ENCODE measurements at places on chromosomes 6 and 20. TPM values are rescaled to one million over a fixed set of nuclear protein-coding genes. Genes with fewer than 3 reads are reported as not detected.

ZNF831 gene
- total RNA-seq = not detected

GRCh38 chr6:108170332-108171290 lies 4.8 kb downstream of the NR2E1 start:
- H3K27me3 ChIP-seq = peaks cover 87% of the 10 kb centered on the region
- H3K4me1 ChIP-seq = no peaks in the 10 kb centered on the region

DNA sequence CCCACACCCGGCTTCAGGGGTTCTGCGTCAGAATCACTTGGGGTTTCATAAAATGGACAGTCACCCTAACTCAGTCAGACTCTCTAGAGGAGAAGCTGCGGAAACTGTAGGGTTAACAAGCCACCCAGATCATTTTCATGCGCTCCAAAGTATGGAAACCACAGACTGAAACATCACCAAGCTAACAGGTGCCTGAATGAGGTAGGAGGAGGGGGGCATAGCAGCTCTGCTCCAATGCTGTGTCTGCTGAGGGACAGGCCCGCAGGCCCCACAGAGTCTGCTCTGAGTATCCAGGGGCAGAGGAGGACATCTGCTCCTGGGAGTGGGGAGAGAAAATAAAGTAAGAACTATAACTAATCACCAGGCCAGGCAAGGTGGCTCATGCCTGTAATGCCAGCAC lies 97.1 kb upstream of the AKAP12 start:
- no peak for DNase-seq
- no peak overlapping the region for H3K27ac ChIP-seq
- no peak overlapping the region for H3K4me3 ChIP-seq
- no peaks in the 10 kb centered on the region for H3K27me3 ChIP-seq
- no peaks in the 10 kb centered on the region for H3K4me1 ChIP-seq

GJA10 gene
- total RNA-seq = not detected

DNA sequence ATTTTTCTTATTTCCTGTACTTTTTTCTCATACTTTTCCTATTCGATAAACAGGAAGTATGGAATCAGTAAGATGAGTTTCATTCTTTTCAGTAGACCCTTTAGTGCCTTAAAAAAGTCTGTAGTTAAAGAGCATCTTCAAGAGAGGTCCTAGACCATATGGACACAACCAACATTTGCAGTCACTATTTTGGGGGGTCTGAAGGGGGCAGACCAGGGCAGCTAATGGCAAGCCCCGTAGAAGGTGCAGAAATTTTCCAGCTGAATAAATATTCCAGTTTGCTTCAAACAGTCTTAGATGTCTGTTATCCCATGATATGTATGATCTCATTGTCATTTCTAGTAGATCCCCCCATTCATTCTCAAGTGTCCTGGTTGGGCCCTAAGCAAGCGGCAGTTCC lies 52.8 kb downstream of the MAP3K5 start:
- no peaks in the 10 kb centered on the region for H3K27me3 ChIP-seq
- no peak for DNase-seq
- H3K27ac ChIP-seq = peak overlapping the region; percentile 6
- peaks cover 7% of the 10 kb centered on the region for H3K4me1 ChIP-seq
- no peaks in the 10 kb centered on the region for H3K36me3 ChIP-seq

GRCh38 chr6:169230946-169231789 lies 22.5 kb downstream of the THBS2 start:
- peaks cover 28% of the 10 kb centered on the region for H3K36me3 ChIP-seq
- H3K27me3 ChIP-seq = no peaks in the 10 kb centered on the region
- no peak for DNase-seq
- no peak overlapping the region for H3K27ac ChIP-seq

- peak; percentile 72 for DNase-seq
- no peak overlapping the region for H3K27ac ChIP-seq
- H3K4me1 ChIP-seq = peaks cover 23% of the 10 kb centered on the region
- H3K4me3 ChIP-seq = no peak overlapping the region
These were observed 35.2 kb downstream of the RAB22A start for GRCh38 chr20:58344741-58345140.

DNA sequence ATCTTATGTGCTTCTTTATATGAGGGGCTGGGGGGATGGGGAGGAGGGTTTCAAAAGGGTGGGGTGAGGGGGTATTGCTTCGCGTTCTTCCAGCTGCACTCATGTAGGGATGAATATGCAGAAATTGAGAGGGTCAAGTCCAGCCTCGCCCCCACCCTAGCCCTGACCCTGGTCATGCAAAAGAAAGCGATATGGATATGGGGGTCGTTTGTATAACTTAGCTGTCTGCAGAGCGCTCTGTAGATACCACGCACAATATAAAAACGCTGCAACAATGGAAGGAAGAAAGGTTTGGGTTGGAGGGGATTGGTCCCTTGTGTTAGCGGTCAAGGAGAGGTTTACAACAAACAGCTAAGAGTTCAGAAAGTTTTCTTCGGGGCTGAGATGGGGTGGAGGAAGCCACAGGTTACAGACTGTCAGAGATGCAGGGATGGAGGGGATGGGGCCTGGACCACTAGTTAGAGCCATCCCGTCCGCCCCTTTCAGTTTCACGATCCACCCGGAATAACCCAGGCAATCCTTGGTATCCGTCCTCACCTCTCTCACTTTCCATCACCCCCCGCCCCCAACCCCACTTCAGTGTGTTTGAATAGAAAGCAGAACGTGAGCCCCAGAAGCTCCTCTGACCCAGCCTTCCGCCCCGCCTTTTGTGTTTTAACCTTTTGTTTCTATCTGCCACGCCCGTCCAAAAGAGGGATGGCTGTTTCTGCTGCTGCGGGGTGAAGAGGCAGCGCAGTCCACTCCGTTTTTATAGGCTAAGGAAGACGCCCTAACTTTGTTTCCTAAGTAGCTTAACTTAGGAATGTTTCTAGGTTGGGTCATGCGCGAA lies 73.5 kb downstream of the SOX4 start:
- no peaks in the 10 kb centered on the region for H3K36me3 ChIP-seq
- H3K27me3 ChIP-seq = peaks cover 15% of the 10 kb centered on the region
- no peaks in the 10 kb centered on the region for H3K4me1 ChIP-seq
- DNase-seq = peak; percentile 50
- H3K27ac ChIP-seq = no peak overlapping the region

SRSF12 gene
- total RNA-seq = 0.33 TPM

DNA sequence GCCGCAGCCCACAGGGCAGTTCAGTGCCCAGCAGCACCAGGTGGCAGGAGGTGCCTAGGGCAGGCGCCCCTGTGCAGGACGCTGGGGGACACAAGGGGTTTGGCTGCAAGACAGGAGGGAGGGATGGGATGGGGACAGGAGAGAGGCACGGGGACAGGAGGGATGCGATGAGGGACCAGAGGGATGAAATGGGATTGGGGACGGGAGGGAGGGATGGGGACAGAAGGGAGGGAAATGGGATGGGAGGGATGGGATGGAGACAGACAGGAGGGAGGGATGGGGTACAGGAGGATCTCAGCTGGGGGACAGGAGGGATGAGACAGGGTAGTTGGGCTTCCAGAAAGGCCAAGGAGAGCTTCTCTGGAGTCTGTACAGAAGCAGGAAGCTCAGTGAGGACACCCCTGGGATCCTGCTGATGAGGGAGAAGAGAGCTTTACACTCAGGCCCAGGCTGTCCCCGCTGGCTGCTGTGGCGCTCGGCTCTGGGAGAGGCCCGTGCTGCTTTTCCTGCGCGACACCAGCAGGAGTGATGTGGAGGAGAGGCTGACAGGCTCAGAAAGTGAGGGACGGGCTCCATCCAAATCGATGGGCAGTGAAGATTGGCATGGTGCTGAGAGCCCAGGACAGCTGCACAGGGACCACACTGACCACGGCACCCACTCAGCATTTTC lies 400.8 kb downstream of the SMOC2 start:
- no peaks in the 10 kb centered on the region for H3K27me3 ChIP-seq
- no peak overlapping the region for H3K27ac ChIP-seq
- H3K36me3 ChIP-seq = no peaks in the 10 kb centered on the region
- no peaks in the 10 kb centered on the region for H3K4me1 ChIP-seq
- H3K4me3 ChIP-seq = no peak overlapping the region

THBD gene
- total RNA-seq = 8.4 TPM

DNA sequence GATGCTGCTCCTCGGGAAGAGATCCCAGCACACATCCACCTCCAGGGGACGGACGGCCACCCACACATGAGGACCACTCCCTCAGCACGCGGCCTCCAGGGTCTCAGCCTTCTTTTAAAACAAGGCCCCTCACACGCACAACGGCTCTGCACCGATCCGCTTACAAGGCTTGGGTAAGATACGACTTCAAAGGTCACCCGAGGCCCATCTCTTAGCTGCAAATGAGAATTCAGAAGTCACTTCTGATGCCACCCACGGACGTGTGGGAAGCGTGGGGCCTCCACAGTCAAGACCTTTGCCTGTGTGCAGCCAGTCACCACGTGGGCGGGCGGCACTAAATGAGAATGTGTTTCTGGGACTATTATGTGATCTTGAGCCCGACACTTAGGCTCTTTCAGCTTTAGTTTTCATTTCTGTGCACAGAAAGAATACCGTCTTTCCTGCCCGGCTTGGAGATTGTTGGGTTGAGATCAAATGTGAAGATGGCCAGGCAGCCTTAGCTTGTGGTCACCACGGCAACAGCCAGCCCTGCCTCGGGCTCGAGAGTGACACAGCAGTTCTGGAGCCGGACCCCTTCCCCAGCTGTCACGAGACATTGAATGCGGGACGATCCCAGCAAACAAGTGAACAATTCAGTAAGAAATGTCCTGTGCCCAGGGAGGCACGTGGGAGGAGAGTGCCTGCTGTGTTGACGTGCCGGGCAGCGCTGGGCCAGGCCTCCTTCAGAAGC lies 91.6 kb downstream of the RAMACL start:
- no peak overlapping the region for H3K4me3 ChIP-seq
- H3K27ac ChIP-seq = no peak overlapping the region
- peaks cover 21% of the 10 kb centered on the region for H3K36me3 ChIP-seq
- H3K4me1 ChIP-seq = no peaks in the 10 kb centered on the region
- H3K27me3 ChIP-seq = no peaks in the 10 kb centered on the region

- peaks cover 16% of the 10 kb centered on the region for H3K36me3 ChIP-seq
- no peak overlapping the region for H3K27ac ChIP-seq
- no peak overlapping the region for H3K4me3 ChIP-seq
- H3K4me1 ChIP-seq = peaks cover 16% of the 10 kb centered on the region
These were observed 21.6 kb downstream of the CMTR1 start for GRCh38 chr6:37454420-37455140.

BCAS1 gene
- under 0.01 TPM for total RNA-seq

DNA sequence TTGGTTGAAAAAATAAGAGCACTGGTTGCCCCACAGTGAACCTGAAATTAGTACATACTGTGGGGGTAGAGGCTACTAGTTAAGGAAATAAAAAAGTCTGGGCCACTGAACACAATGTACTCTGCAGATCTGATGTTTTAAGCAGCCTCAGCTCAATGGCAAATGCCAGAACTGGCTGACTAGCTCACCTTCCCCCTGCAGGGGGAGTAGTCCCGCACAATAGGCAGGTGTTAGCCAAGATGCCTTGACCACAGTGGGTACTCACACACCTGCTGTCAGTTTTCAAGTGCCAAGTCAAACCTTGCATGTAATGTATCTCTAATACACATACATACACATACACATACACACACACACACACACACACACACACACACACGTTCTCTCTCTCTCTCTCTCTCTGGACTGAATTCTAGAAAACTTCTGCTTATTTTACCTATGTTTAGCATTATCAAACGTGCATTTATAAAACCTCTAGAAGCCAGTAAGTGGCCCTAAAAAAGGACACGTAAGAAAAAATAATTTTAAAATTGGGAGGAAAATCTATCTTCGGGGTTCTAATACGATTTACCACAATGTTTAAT lies 36.1 kb downstream of the GMDS start:
- H3K4me1 ChIP-seq = no peaks in the 10 kb centered on the region
- H3K27ac ChIP-seq = no peak overlapping the region
- no peak overlapping the region for H3K4me3 ChIP-seq
- H3K27me3 ChIP-seq = no peaks in the 10 kb centered on the region

DNA sequence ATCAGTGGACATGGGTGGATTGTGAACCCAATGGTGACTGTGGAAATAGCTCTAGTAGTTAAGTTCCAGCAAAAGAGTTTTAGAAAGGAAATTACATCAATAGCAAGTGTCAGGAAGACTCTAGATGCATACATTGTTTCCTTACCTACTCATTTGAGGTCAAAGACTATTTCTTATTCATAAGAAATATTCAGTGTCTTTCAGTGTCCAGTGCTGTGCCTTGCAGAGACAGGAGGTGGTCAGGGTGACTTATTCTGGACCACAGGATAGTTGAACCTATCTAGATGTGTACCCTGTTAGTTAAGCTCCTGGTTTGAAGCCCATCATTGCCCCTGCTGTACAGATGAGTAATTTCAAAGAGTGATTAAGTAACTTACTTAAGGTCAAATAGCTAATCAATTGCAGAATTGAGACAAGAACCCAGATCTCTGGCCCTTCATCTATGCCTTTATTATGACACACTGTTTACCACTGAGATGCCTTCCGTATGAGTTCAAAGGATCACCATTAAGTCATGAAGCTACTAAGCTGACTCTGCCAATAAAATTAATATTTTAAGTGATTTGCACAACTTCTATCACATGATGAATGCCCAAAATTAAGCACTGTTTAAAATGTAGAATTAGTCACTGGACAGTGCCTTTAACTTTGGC lies 136.1 kb downstream of the PDSS2 start:
- H3K4me1 ChIP-seq = peaks cover 7% of the 10 kb centered on the region
- H3K27me3 ChIP-seq = no peaks in the 10 kb centered on the region
- H3K4me3 ChIP-seq = no peak overlapping the region
- H3K36me3 ChIP-seq = no peaks in the 10 kb centered on the region

- H3K36me3 ChIP-seq = no peaks in the 10 kb centered on the region
- H3K27me3 ChIP-seq = peaks cover 18% of the 10 kb centered on the region
- DNase-seq = no peak
- no peaks in the 10 kb centered on the region for H3K4me1 ChIP-seq
- no peak overlapping the region for H3K4me3 ChIP-seq
- H3K27ac ChIP-seq = no peak overlapping the region
These were observed 95.0 kb downstream of the SCML4 start for GRCh38 chr6:107729098-107729497.

- no peak overlapping the region for H3K4me3 ChIP-seq
- peak; percentile 58 for DNase-seq
- H3K27ac ChIP-seq = no peak overlapping the region
- H3K4me1 ChIP-seq = no peaks in the 10 kb centered on the region
These were observed 189.7 kb downstream of the PACRG start for GRCh38 chr6:162917506-162917905.

DNA sequence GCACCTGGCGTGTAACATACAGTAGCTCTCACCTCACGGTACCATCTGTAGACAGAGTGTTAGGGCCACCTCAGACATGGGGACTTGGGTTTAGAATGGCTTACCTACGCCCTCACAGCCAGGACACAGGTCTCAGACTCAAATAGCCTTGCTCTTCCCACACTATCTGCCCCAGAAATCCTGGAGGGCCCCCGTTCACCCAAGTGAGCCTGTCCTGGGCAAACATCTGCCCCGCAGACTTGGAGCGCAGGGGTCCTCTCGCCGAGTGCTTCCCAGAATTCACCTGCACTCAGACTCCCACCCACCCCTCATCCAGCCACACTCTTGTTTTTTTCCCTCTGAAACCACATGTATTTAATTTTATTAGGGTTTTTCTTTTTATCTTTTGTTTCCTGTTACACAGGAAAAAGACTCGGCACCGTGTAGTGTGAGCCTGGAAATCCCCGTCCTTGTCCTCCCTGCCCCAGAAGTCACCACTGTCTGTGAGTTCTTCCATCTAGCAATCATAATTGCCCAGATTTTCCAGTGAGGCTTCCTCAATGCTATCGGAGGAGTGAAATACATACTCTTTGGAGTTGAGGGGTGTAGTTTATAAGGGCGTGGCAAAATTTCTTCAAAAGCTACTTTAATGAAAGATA lies 17.1 kb upstream of the MAP1LC3A start:
- H3K36me3 ChIP-seq = peaks cover 17% of the 10 kb centered on the region
- H3K4me1 ChIP-seq = no peaks in the 10 kb centered on the region
- no peak overlapping the region for H3K27ac ChIP-seq
- H3K27me3 ChIP-seq = no peaks in the 10 kb centered on the region
- no peak overlapping the region for H3K4me3 ChIP-seq
- DNase-seq = no peak
